ENCODE measurements at places on chromosomes 1 and 21. TPM values are rescaled to one million over a fixed set of nuclear protein-coding genes. Genes with fewer than 3 reads are reported as not detected.

Gene FHAD1
- 0.03 TPM for polyA plus RNA-seq

Gene SOX13
- 0.19 TPM for polyA plus RNA-seq

GRCh38 chr1:185565302-185565701 lies 168.9 kb upstream of the HMCN1 start:
- H3K36me3 ChIP-seq = no peaks in the 10 kb centered on the region
- peaks cover 21% of the 10 kb centered on the region for H3K4me1 ChIP-seq
- H3K27ac ChIP-seq = no peak overlapping the region
- H3K27me3 ChIP-seq = no peaks in the 10 kb centered on the region

- H3K27me3 ChIP-seq = no peaks in the 10 kb centered on the region
- no peak overlapping the region for H3K27ac ChIP-seq
- H3K36me3 ChIP-seq = no peaks in the 10 kb centered on the region
- no peak for DNase-seq
- no peak overlapping the region for H3K4me3 ChIP-seq
Observed at GRCh38 chr1:33599516-33600115, 127.2 kb downstream of the ZSCAN20 start.

DNA sequence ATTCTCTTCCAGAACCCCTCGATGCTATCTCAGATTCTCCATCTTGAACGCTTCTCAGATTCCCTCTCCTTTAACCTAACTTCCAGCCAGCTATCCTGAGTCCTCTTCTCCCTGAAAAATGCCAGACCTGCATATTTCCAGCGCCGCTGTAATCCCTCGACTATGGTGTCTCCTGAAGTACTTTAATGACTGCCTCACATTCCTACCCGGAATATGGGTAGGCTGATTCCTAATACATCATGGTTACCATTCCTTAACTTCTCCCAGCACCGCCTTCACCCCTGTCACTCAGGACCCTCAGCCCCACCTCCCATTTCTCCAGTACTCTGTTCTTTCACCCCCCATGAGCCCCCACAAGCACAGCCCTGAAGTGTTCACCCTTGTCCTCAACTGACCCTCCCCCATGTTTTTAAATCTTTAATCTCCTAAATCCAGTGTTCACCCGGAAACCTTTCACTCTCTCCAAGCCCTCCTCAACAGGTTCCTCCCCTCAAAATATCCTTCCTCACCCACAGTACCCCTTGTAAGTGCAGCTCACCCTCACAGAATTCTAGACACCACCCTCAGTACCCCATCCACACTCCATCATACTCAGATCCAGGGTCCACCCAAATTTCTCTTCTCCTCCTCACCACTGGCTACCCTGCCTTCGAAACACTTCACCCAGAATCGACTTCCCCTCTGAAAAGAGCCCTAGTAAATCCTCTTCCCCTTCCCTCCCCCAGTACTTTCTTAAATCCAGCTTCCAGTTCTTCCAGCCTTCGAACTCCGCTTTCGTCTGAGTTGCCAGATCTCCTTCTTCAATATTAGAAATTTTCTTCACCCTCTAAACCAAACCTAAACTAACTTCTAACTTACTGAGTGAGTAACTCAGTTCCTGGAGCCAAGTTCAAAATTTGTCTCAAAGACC lies 922 bp downstream of the CPT2 start:
- H3K4me1 ChIP-seq = peaks cover 16% of the 10 kb centered on the region
- H3K27ac ChIP-seq = peak overlapping the region; percentile 81
- peak overlapping the region; percentile 72 for H3K4me3 ChIP-seq
- DNase-seq = no peak
- peaks cover 24% of the 10 kb centered on the region for H3K36me3 ChIP-seq
- no peaks in the 10 kb centered on the region for H3K27me3 ChIP-seq

DNA sequence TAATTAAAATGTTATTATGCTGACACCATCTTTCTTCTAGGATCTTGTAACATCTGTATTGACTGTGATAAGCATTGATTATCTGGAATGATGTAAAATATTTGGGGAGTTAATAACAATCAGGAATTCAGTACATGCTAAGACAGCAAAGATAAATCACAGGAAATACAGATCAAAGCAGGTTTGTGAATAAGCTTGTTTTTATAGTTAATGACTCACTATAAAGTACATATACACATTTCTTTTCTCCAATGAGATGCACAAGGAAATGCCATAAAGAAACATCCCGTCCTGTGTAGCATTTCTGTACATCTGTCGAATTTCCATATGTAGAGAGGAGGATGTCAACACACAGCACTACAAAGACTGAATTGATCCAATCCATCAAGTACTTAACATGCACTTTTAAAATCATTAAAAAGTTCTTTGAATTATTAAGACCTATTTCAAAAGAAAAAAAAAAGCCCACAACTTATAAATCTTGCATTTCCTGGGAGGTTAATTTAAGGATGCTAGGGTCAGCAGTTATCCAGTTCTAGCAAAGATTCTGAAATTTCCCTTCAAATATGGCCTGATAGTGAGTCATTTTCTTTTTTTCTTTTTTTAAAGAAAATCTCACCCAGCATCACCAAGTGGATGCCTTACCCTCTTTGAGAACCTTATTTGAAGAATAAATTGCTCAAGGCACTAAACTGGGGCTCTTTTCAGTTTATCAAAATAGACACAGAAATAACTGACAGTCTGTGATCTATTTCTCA lies 243.2 kb upstream of the NR5A2 start:
- no peak overlapping the region for H3K4me3 ChIP-seq
- no peaks in the 10 kb centered on the region for H3K36me3 ChIP-seq
- H3K27me3 ChIP-seq = no peaks in the 10 kb centered on the region
- no peak for DNase-seq
- H3K4me1 ChIP-seq = no peaks in the 10 kb centered on the region
- no peak overlapping the region for H3K27ac ChIP-seq

DNA sequence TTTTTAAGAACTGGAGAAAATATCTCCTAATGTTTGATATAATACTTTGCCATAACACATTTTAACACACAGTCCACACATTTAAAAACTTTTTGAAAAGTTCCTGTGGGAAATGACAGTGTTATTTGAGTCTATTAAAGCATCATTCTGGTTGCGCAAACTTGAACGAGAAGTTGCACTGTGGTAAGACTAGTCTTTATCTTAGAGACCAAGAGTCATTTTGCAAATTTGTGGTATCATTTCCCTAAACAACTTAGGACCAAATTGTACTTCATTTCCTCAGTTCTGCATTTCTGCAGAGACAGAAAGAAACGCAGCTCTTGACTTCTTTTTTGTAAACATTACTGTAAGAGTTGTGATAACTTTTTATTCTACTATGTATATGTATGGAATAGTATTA lies at the start of gene RGS18:
RGS18 (plus strand) TSS at position 282 of the 400 bp plus-strand sequence. CDS start 176 bp downstream, outside the sequence.
- H3K4me1 ChIP-seq = no peaks in the 10 kb centered on the region
- peak; percentile 2 for DNase-seq
- no peaks in the 10 kb centered on the region for H3K27me3 ChIP-seq
- no peak within 1 kb of the TSS for H3K27ac ChIP-seq

DNA sequence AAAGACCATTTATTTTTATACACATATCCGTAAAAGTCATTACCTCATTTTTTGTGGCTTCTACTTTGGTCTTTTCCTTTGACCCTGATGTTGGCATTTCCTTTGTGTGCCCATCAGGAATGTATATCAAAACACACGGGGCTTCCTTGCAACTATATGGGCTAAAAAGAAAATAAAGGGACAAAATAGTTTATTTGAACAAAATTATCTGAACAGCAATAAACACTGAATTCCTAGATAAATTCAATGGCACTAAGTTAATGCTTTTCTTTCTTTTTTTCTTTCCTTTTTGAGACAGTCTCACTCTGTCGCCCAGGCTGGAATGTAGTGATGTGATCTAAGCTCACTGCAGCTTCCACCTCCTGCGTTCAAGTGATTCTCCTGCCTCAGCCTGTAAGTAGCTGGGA lies 45.2 kb downstream of the EPRS1 start:
- H3K27ac ChIP-seq = no peak overlapping the region
- H3K36me3 ChIP-seq = peaks cover 61% of the 10 kb centered on the region
- H3K27me3 ChIP-seq = no peaks in the 10 kb centered on the region
- no peak overlapping the region for H3K4me3 ChIP-seq

All from B cell (primary cell).